ENCODE measurements at places on chromosomes 5 and 9.

GRCh38 chr9:78038620-78039300 lies 7.1 kb upstream of the GNAQ start:
- peak; percentile 39 for DNase-seq

DNA sequence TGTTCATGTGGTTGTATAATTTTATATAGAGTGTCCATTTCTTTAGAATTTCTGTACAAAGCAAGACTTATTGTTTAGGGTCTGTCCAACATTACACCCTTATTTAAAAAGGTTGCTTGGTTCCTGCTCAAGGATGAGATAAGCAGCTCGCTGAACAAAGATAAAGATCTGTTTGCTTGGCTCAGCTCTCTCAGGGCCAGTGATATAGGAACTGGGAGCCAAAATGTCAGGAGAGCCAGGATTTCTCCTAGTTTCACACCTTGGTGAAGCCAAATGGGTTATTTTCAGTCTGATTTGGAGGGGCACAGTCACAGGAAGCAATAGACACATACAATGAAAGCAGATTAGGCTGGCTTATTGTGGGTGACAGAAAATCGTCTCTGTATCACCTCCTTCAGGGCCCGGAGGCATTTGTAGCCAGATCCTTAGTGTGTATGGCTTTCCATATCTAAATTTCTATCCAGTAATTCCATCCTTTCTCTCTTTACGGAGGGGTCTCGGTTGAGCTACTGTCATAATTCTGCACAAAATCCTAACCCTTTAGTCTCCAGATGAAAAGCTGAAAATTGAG lies 396.4 kb downstream of the TMEM232 start:
- no peak for DNase-seq

DNA sequence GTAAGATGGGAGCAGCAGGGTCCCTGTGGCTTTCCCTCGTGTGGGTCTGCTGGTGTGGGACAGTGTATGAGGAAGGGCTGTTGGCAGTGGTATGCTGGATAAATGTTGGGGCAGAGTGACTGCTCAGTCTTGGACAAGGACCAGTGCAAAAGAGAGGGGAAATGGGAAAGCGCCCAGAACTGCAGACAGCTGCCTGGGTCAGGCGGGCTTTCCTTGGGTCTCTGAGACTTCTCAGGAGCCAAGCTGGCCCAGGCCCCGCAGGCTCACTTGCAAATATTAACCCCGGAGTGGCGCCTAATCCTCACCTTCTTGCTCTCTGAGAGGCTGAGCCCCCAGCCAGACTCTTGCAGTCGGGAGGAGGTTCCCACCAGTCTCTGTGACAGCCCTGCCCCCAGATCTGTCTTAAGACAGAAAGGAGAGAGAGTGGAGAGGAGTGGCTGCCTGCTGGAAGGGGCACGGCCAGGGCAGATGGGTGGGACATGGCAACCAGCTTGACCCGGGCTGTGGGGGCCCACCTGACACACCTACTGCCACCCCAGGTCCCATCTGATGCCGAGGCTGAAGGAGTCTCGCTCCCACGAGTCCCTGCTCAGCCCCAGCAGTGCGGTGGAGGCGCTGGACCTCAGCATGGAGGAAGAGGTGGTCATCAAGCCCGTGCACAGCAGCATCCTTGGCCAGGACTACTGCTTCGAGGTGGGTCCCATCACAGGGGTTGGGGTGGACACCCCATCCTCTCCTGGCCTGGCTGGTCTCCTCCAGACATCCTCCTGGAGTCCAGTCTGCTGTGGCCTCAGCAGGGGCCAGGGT lies 105.2 kb downstream of the DAB2IP start:
- no peak for DNase-seq

DNA sequence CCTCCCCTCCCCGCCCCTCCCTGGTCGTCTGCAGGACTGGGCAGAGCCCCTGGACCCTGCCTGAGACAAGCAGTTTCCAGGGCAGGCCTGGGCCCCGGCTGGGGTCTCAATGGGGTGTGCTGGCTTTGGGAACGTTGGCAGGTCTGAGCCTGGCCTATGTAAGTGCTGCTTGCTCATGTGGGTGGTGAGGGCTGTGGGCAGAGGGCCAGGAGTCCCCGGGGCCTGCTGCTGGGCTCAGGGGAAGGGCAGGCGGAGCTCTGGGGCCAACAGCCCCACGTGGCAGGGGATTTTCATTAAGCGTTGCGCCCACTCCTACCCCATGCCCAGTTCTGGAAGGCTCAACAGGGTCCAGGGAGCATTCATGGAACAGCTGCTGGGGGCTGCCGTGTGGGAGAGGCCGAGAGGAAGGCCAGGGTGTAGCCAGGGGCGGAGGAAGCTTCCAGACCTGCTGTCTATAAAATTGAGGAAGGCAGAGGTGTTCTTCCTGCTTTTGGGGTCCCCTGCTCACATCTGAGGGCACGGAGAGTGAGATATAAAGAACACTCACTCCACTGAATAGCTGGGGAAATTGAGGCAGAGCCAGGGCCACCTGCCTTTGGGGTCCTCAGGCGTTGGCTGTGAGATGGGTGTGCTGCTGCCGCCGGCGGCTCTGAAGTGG lies 32.5 kb downstream of the RXRA start:
- DNase-seq = peak; percentile 62

DNA sequence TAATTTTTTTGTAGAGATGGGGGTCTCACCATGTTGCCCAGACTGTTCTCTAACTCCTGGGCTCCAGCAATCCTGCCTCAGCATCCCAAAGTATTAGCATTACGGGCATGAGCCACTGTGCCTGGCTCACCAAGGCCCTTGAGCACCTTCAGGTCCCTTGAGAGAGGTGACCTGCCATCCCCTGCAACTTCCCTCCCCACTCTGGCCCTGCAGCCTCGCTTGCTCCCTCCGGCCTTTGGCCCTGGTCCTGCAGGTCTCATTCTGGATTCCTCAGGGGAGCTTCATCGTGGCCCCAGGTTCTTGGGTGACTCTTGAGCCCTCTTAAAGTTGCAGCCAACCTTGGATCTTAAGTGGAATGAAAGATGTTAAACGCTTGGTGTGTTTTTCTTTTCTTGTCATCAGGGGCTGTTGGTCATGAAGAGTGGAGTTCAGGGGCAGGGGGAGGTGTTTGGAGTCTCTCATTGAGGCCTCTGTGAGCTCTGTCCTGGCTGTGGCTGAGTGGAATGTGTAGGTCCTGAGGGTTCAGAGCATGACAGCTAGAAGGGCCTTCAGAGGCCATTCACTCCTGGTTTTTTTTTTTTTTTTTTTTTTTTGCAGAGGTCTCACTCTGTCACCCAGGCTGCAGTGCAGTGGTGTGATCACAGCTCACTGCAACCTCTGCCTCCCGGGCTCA lies 33.0 kb downstream of the PPARGC1B start:
- no peak for DNase-seq

GRCh38 chr9:134169724-134170401 lies 5.5 kb upstream of the RNU6ATAC start:
- no peak for DNase-seq

DNA sequence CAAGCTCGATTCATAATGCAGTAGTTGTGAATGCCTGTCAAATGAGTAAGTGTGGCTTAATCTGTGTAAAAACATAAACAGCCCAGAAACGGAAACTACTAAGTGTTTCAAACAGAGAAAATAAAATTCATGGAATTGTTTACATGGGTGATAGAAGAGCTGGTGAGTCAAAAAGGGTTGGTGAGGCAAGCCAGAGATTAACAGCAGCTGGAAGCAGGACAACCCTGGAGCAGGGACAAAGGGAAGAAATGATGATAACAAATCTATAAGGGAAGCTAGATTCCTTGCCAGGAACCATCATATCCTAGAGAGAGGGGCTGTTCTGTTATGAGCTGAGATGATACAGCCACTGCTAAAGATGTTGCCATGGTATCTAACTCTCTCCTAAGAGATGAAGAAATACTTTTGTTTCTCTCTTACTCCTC lies 18.0 kb upstream of the PRR16 start:
- DNase-seq = peak; percentile 80

GRCh38 chr9:135818718-135819475 lies 88.4 kb downstream of the CAMSAP1 start:
- DNase-seq = no peak

DNA sequence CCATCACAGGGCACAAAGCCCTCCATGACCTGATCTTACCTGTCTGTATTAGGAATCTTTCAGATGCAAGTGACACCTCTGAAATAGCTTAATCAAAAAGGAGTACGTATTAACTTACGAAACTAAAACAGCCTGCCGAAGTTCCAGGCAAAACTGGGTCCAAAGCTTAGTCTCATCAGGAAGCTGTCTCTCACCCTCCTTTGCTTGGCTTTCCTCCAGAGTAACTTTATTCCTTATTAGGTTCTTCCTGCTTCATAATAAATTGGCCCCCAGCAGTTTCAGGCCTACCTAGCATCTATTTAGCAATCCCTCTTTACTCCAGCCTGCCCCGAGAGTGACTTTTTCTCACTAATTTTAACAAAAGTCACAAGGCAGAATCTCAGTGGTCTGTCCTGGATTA lies 58.4 kb upstream of the STK32A start:
- no peak for DNase-seq

DNA sequence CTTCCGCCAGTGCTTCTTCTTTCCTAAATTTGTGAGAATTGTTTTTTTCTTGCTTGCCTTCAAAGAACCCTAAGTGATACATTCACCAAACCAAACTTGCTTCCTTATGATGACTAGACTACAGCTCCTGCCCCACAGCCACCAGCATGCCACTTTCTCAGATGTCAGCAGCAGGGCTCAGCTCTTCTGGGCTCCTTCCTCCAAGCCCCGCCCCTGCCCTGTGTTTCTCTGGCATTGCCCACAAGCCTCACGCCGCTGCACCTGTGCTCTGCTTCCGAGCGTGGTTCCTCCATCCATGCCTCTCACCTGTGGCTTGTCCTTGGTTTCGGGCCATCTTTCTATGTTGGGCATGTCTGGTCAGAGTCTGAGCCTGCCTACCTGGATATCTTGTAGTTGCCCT lies 10.6 kb downstream of the UNC5A start:
- peak; percentile 32 for DNase-seq

DNA sequence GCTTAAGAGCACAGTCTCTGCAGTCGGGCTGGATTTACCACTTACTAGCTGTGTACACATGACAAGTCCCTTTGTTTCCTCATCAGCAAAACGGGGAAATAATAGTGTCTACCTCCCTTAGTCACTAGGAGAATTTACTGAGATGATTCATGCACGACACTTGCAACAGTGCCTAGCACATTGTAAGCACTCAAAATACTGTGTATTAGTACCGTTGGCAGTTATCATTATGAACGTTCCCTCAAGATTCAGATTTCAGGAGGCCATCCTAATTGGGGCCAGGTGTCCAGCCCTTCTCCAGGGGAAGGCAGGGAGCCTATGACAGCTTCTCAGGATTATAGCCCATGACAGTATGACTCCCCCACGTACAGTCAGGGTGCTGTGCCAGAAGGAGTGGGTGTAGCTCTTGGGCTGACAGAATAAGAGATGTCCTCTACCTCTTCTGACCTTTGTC lies 164.3 kb downstream of the DOCK2 start:
- peak; percentile 93 for DNase-seq

GRCh38 chr9:80020056-80020455 lies 448.3 kb downstream of the TLE4 start:
- DNase-seq = no peak

- DNase-seq = no peak
These were observed 9.9 kb upstream of the SLC2A6 start for GRCh38 chr9:133488686-133489252.

- peak; percentile 83 for DNase-seq
These were observed 350.5 kb upstream of the DAB2 start for GRCh38 chr5:39775086-39775796.

DNA sequence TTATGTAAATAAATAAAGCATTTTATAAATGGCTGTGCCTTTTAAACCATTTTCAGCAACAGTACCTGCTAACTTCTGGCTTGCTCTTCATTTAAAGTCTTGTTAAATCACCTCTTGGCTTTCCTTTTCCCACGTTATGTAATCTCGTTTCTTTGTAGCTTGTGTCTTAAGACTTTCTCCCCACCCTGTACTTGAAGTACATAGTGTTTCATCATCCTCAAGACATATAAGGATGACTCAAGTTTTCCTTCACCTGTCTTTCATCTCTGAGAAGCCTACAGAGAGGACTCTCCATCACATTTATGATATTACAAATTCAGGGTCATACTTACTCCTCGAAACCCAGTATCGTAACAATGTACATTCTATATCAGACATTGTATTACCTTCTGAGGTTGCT lies 33.9 kb downstream of the PRELID2 start:
- DNase-seq = peak; percentile 56

- DNase-seq = no peak
These were observed 26.3 kb upstream of the FREM1 start for GRCh38 chr9:14936491-14936890.

Measured in bronchial epithelial cell (primary cell).